ENCODE measurements at places on chromosomes 13 and 19.
A peak's percentile ranks its signal among the peaks of the same experiment; 100 is the strongest.

DNA sequence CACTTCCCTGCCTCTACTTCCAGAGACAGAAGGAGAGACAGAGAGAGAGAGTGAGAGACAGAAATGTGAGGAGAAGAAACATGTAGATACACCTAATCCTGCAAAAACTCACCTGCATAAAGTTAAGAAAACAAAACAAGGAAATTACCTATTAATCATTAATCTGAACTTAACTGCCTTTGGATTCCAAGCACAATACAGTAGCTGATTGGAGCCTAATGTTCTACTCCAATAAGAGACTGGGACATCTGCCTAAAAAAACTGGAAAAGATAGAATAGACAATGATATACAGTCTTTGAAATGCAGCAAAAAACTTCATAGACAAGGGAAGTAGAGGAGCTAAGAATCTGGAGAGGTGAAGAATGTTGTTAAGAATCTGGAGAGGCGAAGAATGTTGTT, 910.2 kb upstream of the SLC10A2 start:
- DNase-seq: no peak

DNA sequence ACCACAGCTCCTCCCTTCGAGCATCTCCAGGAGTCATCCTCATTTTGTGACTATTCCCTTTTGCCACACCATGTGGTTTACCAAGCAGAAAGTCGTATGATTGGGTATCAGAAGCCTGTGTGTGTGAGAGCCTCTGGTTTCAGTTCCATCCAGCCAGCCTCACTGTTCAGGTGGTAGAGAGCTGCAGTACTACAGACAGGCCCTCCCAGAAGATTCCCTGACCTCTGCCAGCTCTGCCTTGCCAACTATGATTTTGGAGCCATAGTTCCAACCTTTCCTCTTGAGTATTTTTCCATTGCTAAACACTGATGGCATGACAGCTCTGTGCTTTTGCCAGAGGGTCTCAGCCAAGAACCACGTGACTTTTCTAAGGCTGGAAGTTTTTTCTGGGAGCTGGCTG, 82.5 kb downstream of the DHRS12 start:
- DNase-seq: no peak

- no peak for DNase-seq
Observed at GRCh38 chr13:95019886-95020285, 281.4 kb downstream of the ABCC4 start.

DNA sequence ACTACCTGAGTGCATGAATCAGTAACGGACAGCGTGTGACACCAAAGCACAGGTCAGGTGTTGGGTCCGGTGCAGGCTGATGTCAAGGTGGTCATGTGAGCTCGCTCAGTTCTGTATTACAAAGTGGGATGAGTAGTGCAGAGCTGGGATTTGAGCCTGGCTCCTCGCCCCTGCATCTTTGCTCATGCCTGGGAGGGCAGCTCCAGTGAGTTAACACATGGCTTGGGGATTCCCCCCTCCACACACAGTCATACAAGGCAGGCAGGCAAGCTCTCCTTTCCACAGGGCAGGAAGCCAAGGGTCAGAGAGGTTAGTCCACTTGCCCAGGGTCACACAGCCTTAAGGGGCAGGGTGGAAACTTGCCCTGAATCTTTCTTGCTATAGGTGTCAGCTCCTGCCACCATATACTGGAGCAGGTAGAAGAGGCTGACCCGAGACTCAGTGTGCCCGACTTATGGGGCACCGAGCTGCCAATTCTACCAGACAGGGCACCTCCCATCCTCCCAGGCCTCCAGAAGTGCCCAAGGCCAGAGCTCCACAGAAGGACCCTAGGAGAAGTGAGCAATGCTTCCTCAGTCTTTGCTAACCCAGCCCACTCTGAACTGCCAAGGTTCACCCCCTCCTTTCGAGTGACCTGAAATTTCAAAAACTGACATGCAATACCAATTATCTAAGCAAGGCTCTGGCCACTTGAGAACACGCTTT, 35.4 kb downstream of the ZNF787 start:
- DNase-seq: no peak

GRCh38 chr13:110290826-110291225, 16.1 kb downstream of the COL4A1 start:
- no peak for DNase-seq

GRCh38 chr19:34366738-34367623, 2.0 kb downstream of the GPI start:
- no peak for DNase-seq

DNA sequence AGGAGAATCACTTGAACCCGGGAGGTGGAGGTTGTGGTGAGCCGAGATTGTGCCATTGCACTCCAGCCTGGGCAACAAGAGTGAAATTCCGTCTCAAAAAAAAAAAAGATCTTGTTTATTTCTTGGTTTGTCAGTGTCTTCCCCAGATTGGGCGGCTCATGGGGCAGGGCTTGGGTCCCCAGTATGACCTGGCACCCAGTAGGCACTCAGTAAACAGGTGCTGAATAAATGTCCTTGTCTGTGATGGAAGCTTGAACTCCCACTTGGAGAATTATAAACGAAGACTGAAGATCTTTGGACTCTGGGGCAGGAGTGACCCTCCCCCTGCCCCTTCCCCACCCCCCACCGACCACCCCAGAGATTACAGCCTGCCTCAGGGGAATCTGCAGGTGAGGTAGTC, 9.9 kb upstream of the FUT5 start:
- no peak for DNase-seq

DNA sequence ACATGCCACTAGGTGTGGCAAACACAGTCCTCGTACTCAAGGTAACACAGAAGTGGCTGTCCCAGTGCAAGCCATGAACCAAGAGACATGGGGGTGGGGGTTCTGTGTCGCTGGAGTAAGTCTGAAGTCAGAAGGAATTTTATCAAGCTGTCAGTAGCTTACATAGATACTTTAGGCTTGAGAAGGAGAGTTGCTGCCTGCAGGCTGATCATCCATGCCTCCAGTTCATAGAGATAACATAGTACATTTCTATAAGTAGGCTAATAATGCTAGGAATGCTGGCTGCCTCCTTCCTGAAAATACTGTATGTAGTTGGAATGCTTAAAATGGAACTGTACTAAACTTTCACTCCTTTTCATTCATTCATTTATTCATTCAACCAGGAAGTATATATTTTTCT, 70.1 kb downstream of the CAB39L start:
- DNase-seq: no peak

- no peak for DNase-seq
Observed at GRCh38 chr13:23408026-23408425, 25.5 kb downstream of the SACS start.

DNA sequence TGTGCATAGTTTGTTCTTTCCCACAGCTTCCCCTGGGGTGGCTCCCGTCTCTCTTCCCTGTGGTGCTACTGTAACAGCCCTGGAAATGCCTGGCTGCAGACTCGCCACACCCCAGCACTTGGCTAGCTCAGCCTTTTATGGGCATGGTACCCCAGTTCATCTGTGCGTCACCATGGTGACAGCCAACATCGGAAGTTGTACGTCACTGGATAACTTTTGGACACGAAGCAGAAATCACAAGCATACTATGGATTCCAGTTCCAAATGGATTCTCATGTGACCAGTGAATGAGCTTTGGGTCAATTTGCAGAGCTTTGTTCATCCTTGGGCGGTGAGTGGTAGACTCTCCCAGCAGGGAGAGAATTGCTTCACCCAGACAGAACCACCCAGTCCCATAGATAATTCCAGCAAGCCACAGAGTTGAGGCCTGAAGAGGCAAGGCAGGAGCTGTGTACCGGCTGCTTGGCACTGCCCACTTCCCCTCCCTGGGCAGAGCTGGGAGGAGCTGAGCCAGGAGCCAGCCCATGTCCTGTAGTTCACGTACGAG, 54.4 kb downstream of the COL4A2 start:
- DNase-seq: no peak

DNA sequence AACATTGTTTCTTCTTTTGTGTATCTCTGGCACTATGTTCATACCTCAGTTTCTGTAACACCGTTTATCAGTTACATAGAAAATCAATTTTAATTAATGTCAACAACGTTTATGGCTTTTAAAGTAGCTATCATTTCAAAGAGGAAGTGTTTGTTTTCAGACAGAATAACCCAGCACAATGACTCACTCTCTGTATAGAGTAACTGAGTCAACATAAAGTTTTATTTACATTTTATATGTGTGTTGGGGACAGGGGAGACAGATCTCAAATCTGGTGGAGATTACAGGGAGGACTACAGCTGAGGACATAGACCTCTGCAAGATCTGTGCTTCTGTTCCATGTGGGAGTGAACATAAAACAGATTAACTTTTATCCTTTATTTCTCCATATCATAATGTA, 2590.1 kb downstream of the PCDH9 start:
- peak; percentile 15 for DNase-seq

DNA sequence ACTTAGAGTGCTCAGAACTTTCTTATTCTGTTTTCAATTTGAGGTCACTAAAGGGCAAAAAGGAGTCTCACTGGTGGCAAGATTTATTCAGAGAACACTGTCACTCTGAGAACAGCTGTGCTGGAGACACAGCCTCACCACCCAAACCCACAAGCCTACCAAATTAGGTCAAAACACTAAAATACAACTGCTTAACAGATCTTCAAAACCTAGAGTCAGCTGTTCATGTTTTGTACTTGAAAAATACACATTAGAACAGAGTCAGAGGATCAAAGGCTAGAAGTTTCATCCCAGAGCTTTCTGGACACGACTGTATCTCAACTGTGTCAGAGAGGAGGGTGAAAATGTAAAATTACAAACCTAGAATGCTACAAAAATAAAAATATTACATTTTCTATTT, 89.3 kb downstream of the MIPEP start:
- no peak for DNase-seq

DNA sequence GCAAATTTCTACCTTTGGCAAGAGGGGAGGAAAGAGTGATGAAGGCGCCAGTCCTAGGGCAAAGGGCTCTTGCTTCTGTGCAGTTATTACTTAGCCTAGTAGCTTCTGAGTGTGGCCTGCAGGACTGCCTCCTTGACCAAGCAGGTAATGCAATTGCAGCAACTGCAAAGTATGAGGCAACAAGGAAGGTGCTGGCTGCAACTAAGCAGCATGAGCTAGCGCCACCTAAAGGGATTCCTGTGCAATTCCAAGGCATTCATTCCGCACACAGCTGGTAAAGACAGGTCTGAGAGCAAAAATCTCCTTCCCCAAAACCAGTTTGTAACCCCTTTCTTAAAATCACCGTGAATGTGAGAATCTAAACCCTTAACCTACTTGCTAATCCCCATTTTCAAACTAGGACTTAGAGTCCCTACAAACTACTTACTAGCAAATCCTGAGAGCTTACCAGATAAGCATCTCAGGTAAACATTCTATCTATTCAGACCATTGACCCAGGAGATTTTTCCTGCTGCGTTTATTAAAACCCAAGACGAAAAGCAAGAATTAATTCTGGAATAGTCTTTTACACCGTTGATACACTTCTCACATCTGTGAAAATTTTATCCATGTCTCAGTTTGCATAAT, 62.9 kb downstream of the DCT start:
- DNase-seq: peak; percentile 66

- peak; percentile 5 for DNase-seq
Observed at GRCh38 chr19:14450168-14450874, 17.2 kb downstream of the PKN1 start.

- no peak for DNase-seq
Observed at GRCh38 chr19:768424-768823, 17.5 kb downstream of the MISP start.

GRCh38 chr13:110528911-110529310, 32.6 kb downstream of the RAB20 start:
- no peak for DNase-seq

DNA sequence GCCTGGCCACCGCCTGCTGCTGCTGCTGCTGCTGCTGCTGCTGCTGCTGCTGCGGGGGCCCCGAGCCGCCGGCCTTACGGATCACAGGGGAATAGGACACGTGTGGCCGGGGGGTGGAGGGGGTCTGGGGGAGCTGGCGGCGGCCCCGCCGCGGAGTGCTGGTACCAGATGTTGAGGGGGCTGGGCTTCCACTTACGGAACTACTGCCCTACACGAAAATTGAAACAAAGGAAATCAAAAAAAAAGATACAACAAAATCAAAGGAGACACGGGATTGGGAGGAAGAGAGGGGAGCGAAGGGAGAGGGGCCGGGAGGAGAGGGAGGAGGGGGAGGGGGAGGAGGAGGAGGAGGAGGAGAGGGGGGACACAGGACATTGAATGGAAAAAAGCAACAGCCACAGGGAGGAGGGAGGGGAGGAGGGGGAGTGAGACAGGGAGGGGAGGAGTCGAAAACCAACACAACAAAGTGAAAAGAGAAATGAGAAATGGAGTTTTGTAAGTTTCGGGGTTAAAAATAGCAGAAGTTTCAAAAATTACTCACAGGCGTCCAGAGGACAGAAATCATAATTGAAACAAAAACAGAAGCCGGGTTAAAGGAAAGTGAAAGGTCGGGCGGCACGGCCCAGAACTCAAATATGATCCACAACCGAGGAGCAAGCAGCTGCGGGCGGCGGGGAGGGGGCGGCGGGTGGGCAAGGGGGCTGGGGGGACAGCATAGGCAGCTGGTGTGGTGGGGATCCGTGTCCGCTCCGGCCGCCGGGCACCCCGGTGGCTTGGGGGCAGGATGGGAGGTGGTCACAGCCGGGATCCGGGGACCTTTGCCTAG, 57.8 kb downstream of the IER2 start:
- DNase-seq: no peak

DNA sequence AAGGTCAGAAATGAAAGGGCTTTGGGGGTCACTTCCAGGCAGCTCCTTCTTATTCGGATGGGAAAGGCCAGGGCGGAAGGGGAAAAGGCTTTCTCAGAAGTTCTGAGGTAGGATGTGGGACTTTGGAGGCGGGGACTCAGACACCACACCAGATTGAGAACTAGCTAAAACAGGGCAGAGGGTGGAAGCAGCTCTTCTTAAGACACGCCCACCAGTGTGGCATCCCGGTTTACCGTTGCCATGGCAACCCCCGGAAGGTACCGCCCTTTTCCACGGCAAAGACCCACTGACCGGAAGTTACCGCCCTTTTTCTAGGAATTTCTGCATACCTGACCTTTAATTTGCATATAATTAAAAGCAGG, 3.8 kb upstream of the LILRA5 start:
- no peak for DNase-seq

DNA sequence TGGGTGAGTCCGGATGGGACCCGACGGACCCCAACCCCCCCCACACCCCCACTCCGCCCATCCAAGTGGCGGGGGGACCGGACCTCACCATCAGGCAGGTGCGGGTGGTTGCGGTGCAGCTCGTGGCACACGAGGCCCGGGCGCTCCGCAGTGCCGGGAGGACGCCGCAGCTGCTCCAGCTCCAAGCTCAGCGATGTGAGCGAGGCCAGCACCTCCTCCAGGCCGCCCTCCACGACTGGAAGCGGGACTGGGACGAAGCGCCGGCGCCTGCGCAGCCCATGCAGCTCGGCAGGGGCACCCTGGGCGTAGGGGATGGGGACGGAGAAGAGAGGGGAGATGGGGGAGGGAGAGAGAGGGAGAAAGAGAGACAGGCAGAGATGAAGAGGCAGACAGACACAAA, 30.1 kb upstream of the OLFM2 start:
- DNase-seq: no peak

DNA sequence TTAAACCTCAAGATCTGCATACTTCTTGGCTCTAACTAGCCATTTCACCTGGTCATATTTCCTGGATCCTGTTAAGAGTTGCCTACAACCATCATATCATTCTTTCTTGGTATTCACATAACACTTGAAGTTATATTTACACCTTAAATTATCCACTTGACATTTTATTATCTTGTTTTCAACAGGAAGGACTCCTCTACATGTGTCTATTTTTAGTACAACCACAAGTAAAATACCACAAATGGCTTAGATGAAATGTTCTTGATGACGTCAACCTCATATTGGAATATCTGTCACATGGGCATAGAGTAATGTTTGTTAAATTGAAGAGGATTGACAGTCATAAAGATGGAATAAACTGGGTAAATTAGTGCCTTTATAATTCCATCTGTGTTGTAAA, 9.4 kb downstream of the PCDH20 start:
- DNase-seq: no peak

All from NCI-H774 (cell line).